ENCODE measurements at places on chromosomes 2 and 18. TPM values are rescaled to one million over a fixed set of nuclear protein-coding genes. Genes with fewer than 3 reads are reported as not detected.

GRCh38 chr2:200306931-200307723 lies 634 bp downstream of the SPATS2L start:
- no peak for DNase-seq

The RANBP2 gene
- total RNA-seq = 70.2 TPM

The TIA1 gene
- total RNA-seq = 51.2 TPM

The RGPD3 gene
- total RNA-seq = 0.33 TPM

- DNase-seq = no peak
Measured at GRCh38 chr2:238431456-238431855, 4.7 kb downstream of the ASB1 start.

The SIGLEC15 gene
- total RNA-seq = not detected

DNA sequence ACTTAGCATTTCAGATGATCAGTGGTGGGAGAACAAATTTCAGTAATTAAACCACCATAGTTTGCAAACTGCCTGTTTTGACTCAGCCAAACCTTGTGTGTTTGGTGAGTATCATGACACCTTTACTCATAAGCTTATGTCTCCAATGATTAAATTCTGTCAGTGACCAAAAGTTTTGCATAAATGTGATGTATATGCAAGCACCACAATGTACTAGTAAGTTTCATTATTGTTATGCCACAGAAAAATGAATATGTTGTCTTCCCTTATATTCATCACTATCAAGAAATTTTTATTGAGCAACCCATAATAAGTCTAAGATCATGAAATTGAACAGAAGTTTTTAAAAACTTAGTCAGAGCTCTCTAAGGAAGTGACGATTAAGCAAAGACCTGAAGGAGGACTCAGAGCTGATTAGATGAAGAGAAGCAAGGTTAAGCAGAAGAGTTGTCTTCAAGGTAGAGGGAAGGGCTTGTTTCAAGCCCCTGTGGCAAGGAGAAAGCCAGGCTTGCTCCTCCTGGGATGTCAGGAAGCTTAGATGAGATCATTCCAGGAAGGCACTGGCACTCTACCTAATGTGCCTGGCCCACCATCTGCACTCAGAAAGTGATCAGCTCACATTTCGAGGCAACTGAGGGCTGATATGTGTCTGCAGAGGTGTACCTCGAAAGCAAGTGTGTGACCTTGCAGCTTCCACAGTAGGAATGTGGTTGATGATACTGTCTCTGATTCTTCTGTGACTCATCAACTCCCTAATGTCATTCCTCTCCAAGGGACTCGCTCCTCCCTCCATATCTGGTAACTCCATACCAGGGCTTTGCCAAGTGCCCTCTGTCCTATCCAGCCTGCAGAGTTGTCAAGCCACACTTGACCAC lies 54.7 kb downstream of the KCTD18 start:
- no peak for DNase-seq

- DNase-seq = no peak
Measured at GRCh38 chr2:237276716-237277490, 137.1 kb downstream of the COL6A3 start.

- DNase-seq = no peak
Measured at GRCh38 chr2:101185656-101186055, 34.5 kb upstream of the TBC1D8 start.

- no peak for DNase-seq
Measured at GRCh38 chr2:62467475-62468321, 38.3 kb downstream of the TMEM17 start.

DNA sequence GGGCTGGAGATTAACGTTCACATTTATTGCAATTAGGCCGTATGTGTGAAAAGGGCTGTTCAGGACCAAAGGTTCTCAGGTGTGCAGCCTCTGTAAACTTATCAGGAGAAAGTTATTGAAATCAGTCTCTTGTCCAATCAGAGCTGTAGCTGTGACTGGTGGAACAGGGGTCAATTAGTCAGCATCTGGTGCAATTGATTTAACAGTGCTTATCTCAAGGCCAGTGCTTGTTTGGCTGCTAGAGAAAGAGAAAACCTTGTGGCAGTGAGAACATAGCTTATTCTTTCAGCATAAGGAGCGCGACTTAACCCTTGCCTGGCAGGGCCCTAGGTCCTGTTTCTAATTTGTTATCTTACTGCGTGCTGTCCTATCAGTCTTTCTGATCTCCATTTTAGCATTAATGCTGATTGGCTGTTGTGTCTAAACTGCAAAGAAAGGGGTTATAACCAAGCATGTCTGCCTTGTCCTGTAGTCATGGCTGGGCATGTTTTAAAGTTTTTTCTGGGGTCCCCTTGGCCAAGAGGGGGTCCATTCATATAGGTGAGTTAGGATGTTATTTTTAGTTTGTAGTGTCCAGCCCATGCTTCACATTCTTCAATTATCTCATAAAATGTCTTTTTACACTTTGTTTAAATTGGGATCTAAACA lies 66.4 kb downstream of the CYB5A start:
- no peak for DNase-seq

GRCh38 chr2:129369437-129369836 lies 610.0 kb upstream of the RAB6C start:
- DNase-seq = no peak

DNA sequence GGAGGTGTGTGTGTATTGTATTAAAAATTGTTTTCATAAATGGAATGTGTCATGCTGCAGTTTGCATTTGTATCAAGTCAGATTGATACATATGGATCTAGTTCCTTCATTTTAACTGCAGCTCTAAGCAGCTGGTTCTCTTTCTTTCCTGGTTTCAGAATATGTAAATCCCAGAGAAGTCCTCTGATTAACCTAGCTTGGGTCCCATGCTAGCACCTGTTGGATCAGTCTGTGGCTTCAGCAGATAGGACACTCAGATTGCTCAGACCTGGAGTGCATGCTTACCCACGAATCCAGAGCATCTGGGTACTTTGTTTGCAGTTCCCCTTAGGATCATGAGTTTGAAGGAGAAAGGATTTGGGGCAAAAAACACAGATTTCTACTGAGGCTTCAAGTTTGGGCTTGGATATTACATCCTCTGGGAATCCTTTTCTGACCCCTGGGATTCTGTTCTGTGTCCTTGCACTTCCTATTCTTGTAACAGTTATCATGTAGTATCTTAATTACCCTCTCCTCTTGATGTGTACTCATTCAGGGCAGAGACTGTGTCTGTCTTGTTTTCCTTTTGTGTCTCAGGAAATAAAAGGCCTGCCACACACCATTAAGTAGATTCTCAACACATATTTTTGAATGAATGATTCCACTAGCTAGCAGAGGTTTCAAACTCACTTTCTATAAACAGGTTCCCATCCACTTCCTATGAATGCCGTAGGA lies 142.1 kb downstream of the PHLPP1 start:
- DNase-seq = no peak

DNA sequence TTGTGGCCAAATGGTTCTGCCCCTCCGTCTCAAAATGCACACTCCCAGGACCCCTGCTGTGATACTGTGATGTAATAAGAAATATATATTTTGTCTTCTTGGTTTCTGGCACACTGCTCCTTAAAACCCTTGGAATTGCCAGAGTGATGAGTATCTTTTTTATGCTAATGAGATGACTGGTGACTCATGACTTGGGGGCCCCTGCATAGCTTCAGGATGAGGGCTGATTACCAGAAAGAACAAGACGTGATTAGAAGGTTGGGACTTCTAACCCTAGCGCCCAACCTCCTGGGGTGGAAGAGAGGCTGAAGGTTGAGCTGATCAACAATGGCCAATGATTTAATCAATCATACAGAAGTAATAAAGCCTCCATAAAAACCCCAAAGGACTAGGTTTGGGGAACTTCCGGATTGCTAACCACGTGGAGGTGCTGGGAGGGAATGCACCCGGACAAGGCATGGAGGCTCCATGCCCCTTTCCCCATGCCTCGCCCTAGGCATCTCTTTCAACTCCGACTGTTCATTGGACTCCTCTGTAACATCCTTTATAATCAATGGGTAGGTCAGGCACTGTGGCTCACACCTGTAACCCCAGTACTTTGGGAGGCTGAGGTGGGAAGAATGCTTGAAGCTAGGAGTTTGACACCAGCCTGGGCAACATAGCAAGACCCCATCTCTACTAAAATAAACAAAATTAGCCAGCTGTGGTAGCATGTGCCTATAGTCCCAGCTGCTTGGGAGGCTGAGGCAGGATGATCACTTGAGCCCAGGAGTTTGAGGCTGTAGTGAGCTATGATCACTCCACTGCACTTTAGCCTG lies 89.1 kb downstream of the HS1BP3 start:
- DNase-seq = no peak

- no peak for DNase-seq
Measured at GRCh38 chr2:88838165-88838635, 146.7 kb downstream of the RPIA start.

The CPO gene
- 0.32 TPM for total RNA-seq

The REG3G gene
- total RNA-seq = not detected

- no peak for DNase-seq
Measured at GRCh38 chr2:9329497-9329896, 93.8 kb downstream of the ITGB1BP1 start.

- no peak for DNase-seq
Measured at GRCh38 chr2:36427790-36428243, 72.2 kb downstream of the CRIM1 start.

DNA sequence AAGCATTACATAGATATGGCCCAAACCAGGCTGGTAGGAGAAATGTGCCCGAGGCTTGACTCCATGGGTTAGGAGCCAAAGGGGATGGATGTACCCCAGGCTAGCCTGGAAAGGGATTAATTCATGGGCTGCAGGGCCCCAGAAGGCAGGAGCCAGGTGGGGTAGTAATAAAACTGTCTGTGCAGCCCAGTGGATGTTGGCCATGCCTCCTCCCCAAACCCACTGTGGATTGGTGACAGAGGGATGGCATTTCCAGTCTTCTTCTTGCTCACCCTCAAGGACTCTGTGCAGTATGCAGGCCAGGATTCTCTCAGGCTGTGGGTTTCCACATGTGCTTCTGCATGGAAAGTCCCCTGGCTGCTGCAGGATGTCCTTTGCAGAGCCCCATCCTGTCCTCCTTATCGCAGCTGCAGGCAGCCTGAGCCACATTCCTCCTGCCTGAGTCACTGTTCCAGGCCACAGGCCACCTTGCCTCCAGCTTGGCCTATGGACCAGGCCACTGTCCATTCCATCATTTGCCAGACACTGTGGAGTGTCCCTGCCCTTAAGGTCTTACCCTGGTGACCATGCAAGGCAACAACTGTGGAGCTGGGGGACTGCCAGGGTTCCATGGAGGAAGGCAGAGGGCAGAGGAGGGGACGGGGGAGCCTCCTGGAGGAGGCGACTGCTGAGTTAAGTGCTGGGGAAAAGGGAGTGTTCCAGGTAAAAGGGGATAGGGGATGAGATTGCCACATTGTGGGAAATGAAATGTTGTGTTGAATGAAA lies 38.9 kb downstream of the INO80C start:
- no peak for DNase-seq

The SCYGR4 gene
- total RNA-seq = not detected

- DNase-seq = no peak
Measured at GRCh38 chr2:31269087-31269486, 35.1 kb downstream of the EHD3 start.

The GALNT3 gene
- 2.5 TPM for total RNA-seq
